ENCODE measurements at places on chromosomes 7 and 10.

- DNase-seq = no peak
Observed at GRCh38 chr10:97089209-97089870, 96.4 kb downstream of the SLIT1 start.

DNA sequence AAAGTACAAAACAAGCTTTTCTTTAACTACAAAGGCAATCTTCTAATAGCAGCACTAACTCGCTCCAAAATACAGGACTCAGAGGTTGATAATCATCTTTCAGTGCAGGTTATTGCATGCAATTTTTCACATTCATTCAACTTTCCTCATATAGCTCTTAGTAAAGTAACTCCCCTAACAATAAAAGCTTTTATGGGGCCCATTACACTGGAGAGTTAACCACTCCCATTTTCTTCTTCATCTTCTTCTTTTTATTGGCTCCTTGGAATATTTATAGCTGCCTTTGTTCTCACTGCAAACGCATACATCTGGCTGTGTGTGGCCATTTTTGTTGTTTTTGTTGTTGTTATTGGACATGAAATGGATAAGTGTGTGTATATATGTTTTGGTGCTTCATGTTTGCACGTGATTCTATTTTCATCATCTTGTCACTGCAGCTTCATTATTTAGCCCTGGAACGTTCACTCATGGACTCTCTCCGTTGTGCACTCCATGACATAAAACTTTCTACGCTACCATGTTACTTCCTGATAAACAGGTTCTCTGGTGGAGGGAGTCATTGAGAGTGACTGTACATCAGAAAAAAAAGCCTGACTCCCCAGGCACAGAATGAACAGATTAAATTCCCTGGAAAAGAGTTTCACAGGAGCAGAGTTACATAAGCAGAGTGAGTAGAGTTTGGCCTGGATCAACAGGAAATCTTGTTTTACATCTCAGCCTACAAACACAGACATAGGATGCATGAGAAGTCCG, 236.4 kb upstream of the SP4 start:
- DNase-seq = no peak

DNA sequence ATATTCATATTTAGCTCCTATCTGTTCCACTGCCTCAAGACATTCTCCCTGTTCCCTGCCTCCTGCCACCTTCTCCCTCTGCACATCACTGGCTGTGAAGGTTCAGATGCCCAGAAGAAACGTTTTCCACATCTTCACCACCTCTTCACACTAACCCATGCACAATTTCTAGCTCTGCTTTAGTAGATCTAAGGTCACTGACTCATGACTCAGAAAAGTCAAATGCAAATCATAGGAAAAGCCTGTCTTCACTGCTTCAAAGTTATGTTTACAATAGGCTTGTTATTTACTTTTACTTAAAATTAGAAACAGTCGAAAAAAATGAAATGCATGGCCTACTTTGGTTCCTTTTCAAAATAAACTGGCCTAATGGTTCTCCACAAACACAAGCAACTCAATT, 2.5 kb downstream of the SCRN1 start:
- DNase-seq = peak; percentile 54

GRCh38 chr7:105354383-105354782, 34.3 kb downstream of the SRPK2 start:
- no peak for DNase-seq

DNA sequence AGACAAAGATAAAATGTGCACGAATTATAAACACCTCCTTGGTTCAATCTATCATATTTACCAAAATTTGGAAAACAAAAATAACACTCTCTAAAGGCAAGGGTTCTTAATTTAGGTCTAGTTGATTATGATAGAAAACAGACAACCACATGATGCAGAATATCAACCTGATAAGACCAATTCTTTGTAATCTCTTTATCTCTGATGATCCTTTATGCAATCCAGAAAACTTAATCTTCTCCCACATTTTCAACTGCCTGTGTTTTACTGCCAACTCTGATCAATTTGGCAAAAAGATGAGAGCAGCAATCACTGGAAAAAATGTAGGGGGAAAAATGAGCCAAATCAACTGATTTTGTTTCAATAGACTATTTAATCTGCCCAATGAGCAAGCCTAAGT, 148.5 kb downstream of the LRRN3 start:
- DNase-seq = no peak

GRCh38 chr10:118511711-118512110, 83.7 kb downstream of the PRLHR start:
- DNase-seq = no peak

DNA sequence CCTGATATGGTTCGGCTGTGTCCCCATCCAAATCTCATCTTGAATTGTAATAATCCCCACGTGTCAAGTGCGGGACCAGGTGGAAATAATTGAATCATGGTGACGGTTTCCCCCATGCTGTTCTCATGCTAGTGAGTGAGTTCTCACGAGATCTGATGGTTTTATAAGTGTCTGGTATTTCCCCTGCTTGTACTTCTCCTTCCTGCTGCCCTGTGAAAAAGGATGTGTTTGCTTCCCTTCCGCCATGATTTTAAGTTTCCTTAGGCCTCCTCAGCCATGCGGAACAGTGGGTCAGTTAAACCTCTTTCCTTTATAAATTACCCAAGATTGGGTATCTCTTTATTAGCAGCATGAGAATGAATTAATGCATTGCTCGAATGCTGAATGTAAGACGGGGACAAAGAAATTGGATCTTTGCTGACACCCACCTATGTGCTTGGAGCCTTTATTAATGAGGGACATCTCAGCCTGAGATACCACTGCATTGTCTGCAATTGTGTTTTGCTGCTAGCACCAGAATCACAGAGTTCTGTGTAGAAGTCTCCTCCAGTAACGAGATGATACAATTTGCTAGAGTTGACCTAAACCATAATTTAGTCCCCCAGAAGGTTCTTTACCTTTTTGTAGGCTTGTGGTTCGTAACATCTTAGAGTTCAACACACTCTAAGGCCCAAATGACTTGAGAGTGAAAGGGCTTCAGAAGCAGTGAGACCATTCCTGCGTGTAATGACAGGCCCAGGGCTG, 28.6 kb downstream of the SLC35B4 start:
- DNase-seq = no peak

- DNase-seq = no peak
Observed at GRCh38 chr7:120720317-120720716, 137.6 kb downstream of the TSPAN12 start.

- DNase-seq = no peak
Observed at GRCh38 chr7:2468227-2468626, 8.0 kb downstream of the GRIFIN start.

GRCh38 chr10:97882142-97883091, 32.8 kb downstream of the GOLGA7B start:
- DNase-seq = no peak

- DNase-seq = no peak
Observed at GRCh38 chr10:266974-267425, 131.7 kb downstream of the ZMYND11 start.

DNA sequence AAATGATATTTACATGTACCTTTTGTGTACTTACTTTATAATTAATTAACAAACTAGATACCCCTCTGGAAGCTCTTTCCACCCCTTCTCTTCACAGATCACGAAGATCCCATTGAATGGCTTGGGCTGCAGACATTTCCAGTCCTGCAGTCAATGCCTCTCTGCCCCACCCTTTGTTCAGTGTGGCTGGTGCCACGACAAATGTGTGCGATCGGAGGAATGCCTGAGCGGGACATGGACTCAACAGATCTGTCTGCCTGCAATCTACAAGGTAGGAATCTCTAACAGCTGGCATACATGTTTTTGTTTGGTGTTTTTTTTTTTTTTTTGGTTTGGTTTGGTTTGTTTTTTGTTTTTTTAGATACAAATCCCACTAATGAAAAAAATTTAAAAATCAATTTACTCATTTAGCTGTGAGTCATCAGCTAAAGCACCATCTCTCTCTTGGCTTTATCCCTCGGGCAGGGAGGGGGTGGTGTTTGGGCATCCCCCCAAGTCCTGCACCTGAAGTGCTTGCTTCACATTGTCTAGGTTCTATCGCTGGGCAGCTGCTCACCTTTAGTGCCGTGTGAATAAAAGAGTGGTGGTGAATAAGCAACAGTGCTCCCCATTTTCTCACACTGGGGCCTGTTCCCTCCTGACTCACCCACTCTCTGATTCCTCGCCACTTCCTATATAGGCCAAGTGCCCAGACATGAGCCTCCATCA, 68.9 kb downstream of the MET start:
- no peak for DNase-seq
